ENCODE measurements at places on chromosomes 3 and 15.
A peak's percentile ranks its signal among the peaks of the same experiment; 100 is the strongest.

- peak; percentile 99 for DNase-seq
These were observed 26.2 kb downstream of the DRD3 start for GRCh38 chr3:114152519-114153151.

GRCh38 chr15:96947296-96948229 is 617.1 kb downstream of the NR2F2 start:
- DNase-seq, result peak; percentile 15

GRCh38 chr15:38085931-38086568 is 151.6 kb downstream of the TMCO5A start:
- no peak for DNase-seq

DNA sequence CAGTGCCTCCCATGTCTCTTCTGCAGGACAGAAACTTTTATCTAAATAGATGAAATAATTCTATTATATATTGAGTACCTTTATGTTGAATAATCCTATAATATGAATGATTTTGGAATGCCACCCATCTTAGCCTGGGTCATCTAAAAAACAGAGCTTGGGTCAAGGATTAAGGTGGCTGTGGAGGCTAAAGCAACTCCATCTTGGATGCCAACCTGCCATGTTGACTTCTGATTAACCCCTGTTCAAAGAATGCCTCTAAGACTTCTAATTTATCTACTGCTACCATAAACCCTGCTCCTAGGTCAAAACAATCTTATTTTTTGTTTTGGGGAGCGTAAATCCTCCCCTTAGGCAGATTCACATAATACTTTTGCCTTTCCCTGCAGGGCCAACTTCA is 31.5 kb upstream of the C15orf39 start:
- DNase-seq, result no peak

DNA sequence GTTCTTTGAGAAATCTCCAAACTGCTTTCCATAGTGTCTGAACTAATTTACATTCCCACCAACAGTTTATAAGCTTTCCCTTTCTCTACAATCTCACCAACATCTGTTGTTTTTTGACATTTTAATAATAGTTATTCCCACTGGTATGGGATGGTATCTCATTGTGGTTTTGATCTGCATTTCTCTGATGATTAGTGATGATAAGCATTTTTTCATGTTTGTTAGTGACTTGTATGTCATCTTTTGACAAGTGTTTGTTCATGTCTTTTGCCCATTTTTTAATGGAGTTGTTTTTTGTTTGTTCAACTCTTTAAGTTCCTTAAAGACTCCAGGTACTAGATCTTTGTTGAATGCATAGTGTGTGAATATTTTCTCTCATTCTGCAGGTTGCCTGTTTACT is 116.6 kb upstream of the TSC22D2 start:
- no peak for DNase-seq

DNA sequence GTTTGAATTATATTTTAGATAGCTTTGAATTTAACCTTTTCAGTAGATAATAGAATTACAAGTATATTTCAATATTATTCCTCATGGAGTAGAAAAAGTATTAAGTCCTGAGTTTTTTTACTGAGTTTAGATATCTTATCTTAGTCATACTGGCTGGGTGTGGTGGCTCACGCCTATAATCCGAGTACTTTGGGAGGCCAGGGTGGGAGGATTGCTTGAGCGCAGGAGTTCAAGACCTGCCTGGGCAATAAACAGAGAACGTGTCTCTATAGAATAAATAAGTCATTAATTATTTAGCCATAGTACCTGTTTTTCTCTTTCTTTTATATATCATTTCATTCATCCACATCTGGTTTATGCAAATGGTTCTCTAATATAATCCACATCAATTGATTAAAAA is 9.9 kb downstream of the RAP2B start:
- DNase-seq, result no peak

DNA sequence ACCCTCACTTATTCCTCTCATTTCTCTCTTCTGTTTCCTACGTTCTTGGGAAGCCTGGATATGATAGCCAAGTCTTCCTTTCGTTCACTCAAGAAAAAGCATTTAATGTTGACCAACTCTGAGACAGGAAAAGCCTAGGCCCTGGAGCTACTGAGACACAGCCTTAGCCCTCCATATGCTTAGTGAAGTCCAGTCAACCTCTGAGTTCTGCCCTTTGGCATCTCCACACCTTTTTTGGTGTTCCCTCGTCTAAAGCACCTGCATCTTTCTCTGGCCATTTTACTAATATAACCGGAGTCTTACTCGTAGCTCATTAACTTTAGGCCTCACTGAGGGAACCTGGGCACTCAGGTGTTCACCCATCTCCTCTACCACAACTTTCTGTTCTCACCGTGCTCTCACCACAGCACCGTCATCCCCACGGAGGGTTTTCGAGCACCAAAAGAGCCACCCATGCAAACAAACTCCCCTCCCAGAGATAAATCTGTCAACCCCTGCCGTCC is 632 bp downstream of the MTHFS start:
- no peak for DNase-seq

DNA sequence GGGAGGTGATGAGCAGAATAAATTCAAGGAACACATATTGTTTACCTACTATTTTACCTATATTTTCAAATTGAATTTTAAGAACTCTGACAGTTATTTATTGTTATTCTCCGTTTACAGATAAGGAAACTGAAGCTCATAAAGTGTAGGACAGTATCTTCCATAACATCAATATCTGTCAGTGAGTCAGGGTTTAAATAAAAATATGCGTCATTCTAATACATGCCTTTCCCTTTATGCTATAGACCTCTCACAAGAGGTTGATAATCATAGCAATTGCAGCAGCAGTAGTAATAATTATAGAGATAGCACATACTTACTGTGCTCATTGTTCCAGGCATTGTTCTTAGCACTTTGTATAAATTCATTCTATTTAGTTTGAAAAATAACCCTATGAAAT is 101.1 kb downstream of the EPHA6 start:
- no peak for DNase-seq

DNA sequence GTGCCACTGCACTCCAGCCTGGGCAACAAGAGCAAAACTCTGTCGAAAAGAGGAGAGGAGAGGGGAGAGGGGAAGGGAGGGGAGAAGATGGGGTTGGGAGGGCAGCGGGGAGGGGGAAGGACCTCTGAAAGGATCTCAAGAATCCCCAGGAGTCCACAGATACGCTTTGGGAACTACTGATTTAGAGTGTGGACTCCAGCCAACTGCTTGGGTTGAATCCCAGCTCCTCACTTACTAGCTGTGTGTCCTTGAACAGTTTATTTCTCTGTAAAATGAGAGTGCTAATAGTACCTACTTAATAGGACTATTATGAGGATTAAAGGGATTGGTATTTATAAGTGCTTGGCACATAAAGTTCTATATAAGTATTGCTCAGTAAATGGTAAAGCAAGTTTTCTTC is 45.0 kb upstream of the FAH start:
- DNase-seq, result no peak

Measured in MG63 (cell line).